A673 (cell line): ENCODE measurements at places on chromosomes 13 and 19. TPM values are rescaled to one million over a fixed set of nuclear protein-coding genes. Genes with fewer than 3 reads are reported as not detected.

CYP2F1 gene
- not detected in 2 replicates for total RNA-seq

DNA sequence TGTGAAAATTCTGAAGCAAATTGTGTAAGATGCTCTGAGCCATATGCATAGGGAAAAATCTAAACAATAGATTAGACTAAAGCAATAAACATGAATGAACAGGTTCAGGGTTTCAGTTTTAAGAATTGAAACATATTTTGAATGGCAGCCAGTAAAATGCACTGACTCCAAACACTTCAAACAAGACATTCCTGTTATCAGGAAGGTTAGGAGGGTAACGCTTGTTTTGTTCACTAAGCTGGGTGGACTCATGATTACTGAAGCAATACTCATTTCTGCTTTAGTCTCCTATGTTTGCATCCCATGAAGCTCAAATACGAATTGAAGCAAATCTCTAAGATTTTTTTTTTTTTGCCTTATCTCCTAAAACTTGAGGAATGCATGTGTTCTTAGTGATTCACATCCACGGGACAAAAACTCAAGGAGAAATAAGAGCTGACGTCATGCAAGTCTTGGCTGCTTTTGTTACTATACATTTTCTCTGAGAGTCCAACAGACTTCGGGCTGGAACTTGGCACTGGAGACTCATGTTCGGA, 29.1 kb upstream of the IGFL4 start:
- H3K4me1 ChIP-seq = no peaks in the 10 kb centered on the region
- DNase-seq = no peak
- no peaks in the 10 kb centered on the region for H3K36me3 ChIP-seq
- H3K27ac ChIP-seq = no peak overlapping the region
- peaks cover 26% of the 10 kb centered on the region for H3K27me3 ChIP-seq

GRCh38 chr13:108269601-108270328, at the start of gene TNFSF13B:
TNFSF13B (plus strand) TSS chr13:108269718; CDS start chr13:108269896, 178 bp downstream.
- no peaks in the 10 kb centered on the region for H3K27me3 ChIP-seq
- no peaks in the 10 kb centered on the region for H3K36me3 ChIP-seq
- DNase-seq = peak; percentile 62
- peak within 1 kb of the TSS; percentile 84 for H3K27ac ChIP-seq
- H3K4me3 ChIP-seq = peak within 1 kb of the TSS; percentile 41
- peaks cover 59% of the 10 kb centered on the region for H3K4me1 ChIP-seq

DNA sequence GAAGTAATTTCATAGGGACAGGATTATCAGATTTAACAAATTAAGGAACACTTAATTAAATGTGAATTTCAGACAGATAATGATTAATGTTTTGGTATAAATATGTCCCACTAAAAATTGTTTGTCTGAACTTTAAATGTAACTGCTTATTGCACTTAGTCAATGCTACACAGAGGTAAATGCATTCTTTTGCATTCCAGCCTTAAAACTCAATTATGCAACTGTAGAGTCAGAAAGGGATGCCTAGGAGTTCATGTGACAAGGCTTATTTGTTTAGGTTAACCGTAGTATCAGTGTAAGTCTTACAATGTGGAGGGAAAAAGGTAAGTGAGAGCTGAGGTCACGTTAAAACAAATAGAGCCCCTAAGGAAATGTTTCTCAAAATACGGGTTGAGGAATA, 347.2 kb upstream of the ARGLU1 start:
- no peak for DNase-seq
- H3K27ac ChIP-seq = no peak overlapping the region
- no peak overlapping the region for H3K4me3 ChIP-seq

- no peak for DNase-seq
- H3K27me3 ChIP-seq = no peaks in the 10 kb centered on the region
- H3K27ac ChIP-seq = no peak overlapping the region
- H3K4me3 ChIP-seq = no peak overlapping the region
- H3K36me3 ChIP-seq = no peaks in the 10 kb centered on the region
- H3K4me1 ChIP-seq = no peaks in the 10 kb centered on the region
Observed at GRCh38 chr13:68535329-68535728, 1305.2 kb upstream of the PCDH9 start.
